ENCODE measurements at places on chromosomes 12 and 14.

DNA sequence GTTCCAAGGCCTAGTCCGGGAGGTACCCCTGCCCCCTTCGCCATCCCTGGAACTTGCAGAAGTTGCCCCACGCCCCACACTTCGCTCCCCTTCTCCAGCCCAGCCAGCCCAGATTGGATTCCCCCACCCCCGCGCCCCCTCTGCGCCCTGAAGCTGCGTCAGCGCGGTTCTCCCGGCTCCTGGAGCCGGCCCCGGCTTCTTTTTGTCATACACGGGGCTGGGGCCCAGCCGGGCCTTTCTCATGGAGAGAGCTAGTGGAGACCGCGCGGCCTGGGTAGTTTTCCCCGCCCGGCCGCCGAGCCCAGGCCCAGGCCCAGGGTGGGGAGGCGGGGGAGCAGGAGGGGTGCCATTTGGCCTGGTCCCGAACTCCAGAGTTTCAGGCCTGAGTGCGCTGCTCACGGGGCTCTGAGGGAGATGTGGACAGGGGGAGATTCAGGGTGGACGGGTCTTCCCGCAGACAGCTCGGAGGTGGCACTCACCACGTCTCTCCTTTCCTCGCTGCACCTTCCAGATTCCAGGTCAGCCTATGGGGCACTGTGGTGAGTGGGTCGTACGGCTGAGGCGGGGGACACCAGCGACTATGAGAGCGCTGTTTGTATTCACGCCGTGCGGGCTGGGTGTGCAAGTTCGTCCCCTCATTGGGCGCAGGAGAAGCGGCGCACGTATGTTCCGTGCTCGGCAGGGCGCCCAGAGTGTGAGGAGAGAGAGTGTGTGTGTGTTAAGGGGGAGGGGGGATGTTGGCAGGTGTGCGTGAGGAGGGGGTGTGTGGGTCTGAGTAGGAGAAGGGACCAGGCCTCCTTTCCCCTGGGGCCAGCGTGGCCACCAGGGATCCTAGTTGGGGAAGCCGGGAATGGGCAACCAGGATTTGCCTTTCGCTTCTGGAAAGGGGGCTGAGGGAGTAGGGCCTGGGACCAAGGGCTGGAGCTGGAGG is 785 bp upstream of the LHX5 start:
- no peak for DNase-seq

DNA sequence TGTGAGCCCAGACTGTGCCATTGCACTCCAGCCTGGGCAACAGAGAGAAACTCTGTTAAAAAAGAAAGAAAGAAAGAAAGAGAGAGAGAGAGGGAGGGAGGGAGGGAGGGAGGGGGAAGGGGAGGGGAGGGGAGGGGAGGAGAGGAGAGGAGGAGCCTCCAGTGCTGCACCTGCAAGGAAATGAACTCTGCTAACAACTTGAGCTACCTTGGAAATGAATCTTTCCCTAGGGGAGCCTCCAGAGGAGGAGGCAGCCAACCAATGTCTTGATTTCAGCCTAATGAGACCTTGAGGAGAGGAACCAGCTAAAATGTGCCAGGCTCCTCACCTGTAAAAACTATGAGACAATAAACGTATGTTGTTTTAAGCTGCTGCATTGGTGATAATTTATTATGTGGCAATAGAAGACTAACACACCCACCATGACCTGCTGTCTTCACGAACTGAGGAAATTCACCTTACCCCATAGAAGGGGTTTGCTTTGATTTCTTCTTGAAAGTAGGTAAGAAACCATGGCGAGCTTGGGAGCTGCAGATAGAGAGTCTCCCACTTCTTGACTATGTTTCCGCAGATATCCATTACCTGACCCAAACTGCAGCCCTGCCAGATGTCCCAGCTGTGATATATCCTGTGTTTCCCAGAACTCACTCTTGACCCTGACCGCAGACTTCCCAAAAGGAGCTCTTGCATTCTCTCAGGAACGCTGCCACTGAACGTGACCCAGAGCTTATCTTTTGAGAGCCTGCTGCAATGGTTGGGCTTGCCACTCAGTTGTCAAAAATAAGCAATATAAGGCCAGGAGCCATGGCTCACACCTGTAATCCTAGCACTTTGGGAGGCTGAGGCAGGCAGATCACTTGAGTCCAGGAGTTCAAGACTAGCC is 31.5 kb upstream of the TMPO start:
- no peak for DNase-seq

GRCh38 chr12:13376610-13377373 is 180.3 kb downstream of the EMP1 start:
- DNase-seq: no peak

- no peak for DNase-seq
Measured at GRCh38 chr12:49636979-49637755, 13.8 kb downstream of the PRPF40B start.

- DNase-seq: no peak
Measured at GRCh38 chr14:89491711-89492381, 74.8 kb upstream of the FOXN3 start.

- no peak for DNase-seq
Measured at GRCh38 chr14:21016413-21017190, 8.3 kb downstream of the NDRG2 start.

- no peak for DNase-seq
Measured at GRCh38 chr12:106271575-106272505, 24.0 kb upstream of the CKAP4 start.

DNA sequence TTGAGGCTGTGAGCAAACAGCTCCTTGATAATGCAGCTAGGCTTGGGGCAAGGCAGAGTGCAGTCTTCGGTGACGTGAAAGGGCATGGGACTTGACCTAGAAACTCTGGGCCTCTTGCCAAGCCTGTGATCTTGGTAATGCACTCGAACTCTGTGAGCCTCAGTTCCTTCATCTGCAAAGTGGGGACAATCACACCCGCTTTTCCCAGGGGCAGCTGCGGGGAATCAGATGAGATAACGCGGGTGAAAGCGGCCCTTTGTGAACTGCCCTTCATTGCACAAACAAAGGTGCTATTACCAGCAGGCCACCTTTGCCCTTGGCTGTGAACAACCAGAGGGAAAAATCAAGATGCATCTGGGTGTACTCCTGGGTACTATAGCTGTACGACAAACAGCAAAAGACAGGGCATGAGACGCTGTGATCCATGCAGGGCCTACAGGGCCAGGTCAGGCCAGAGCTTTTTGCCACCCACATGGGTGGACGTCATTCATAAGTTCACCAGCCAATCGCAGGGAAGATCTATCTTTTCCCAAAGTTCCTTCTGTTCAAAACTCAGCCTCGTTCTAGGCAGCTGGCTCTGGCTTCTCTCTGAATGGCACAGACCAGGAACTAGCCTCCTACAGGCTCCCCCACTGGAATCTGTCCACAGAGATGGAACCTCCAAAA is 3.2 kb downstream of the MSI1 start:
- no peak for DNase-seq

- no peak for DNase-seq
Measured at GRCh38 chr14:64569138-64569631, 19.4 kb downstream of the PPP1R36 start.

GRCh38 chr12:68317047-68317667 is 15.0 kb downstream of the MDM1 start:
- DNase-seq: no peak

GRCh38 chr12:15276088-15276698 is 46.1 kb upstream of the PTPRO start:
- no peak for DNase-seq

GRCh38 chr14:79136071-79137044 is 966.2 kb downstream of the NRXN3 start:
- DNase-seq: no peak

DNA sequence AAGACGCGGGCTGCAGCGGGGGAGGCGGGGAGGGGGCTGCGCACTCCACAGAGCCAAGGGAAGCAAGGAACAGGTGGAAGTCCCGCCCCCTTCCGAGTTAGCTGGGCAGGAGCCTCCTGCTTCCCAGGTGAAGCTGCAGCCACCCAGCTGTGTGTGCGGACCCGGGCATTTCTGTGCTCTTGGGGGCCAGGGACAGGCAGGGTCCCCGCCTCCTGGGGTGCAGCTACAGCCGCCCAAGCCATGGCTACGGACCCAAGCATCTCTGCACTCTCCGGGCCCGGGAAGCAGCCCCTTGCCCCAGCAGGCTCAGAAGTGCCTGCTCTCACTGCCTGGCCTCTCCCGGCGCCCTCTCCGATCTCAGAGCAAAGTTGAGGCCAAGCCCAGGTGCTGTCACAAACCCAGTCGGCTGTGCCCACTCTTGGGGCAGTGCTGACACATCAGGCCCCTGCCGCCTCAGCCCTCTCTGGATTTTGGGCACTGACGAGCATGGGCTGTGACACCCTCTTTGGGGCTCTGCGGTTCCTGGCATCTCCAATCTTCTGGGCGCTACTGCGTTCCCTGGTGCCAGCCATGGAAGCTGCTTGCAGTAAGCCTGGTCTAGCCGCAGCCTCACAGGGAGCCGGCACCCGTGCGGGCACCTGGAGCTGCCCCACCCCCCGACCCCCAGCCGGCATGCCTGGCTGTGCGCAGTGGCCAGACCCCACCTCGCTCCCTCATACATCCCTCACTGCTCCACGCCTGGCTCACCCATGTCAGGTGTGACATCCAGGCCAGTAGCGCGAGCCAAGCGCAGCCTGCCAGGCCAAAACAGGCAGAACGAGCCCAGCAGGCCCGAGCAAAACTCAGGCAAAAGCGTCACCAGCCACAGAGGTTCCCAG is 8.5 kb upstream of the MGAT4C start:
- no peak for DNase-seq

DNA sequence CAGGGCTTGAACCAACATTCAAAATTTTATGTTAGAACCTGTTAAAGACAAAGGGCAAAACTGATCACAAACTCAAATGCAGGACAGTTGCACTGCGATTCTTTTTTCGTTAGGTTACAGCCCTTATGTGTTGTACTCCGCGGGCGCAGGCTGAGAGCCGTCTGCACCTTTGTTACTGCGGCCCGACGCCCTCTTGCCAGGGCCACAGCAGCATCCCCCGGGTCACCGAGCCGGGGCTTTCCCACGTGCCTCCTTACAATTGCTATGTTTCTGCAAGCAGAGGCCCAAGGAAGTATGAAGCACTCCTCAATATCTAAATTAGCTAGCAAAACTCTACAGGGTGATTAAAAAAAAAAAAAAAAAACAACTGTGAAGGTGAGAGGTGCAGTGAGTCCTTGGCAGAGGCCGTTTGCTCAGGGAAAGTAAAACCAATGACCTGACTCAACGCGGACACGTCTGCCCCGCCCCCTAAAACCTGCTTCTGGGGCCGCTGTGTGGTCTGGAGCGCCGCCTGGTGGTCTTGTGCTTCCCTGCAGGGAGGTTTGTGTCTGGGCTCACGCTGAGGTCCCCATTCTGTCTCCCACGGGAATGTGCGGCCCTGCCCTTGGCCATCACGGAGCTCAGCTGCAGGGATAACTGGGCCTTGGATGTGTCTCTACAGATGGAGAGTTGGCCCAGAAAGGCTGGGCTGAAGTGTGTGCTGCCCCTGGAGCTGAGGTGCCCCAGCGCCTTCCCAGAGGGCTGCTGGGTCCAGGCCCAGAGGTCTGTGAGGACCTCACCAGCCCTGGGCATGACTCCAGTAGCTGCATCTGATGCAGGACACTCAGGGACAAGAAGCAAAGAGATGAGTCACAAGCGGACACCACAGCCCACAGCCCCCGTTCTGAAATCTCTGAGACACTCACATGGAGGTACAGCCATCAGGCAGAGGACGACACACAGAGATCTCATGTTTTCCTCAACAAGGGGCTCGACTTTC is 418.5 kb downstream of the TMEM121 start:
- DNase-seq: peak; percentile 33

GRCh38 chr12:104643819-104644669 is 187.3 kb downstream of the CHST11 start:
- DNase-seq: no peak

DNA sequence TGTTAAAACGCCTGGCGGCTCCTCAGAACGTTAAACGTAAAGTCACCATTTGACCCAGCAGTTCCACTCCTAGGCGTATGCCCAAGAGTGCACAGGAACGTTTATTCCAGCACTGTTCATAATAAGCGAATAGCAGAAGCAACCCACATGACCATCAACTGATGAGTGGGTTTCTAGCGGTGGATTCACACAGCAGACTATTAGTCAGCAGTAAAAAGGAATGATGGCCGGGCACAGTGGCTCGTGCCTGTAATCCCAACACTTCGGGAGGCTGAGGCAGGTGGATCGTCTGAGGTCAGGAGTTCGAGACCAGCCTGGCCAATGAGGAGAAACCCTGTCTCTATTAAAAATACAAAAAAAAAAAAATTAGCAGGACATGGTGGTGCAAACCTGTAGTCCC is 22.4 kb upstream of the FBRSL1 start:
- DNase-seq: no peak

DNA sequence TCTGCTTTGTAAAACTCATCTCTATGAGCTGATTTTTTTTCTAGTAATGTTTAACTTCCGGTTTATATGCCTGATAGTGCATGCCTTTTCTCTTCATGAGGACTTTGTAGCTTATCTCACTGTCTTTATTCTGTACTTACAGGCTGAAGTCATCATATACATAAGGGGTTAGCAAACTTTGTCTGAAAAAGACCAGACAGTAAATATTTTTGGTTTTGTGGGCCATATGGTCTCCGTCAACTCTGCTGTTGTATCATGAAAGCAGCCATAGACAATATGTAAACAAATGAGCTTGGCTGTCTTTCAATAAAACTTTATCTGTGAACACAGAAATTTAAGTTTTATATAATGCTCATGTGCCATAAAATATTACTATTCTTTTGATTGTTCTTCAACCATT is 172.1 kb downstream of the GXYLT1 start:
- no peak for DNase-seq

- no peak for DNase-seq
Measured at GRCh38 chr14:102012336-102012735, 48.0 kb downstream of the DYNC1H1 start.

DNA sequence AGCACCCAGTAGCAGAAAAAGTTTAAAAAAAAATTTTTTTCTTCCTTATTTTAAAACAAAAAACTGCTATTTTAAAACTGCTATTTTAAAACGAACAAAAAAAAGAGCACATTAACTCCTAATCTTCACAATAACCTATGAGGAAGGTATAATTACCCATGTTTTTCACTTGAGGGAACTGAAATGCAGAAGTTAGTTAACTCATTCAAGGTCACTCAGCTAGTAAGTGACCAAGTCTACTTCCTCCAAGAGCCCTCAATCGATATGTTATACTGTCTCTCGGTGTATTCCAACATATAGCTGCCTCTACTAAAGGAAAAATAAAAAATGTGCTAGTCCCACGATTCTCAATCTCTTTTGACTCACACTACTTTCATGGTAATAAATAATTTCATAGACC is 7.8 kb downstream of the RPAP3 start:
- DNase-seq: no peak

DNA sequence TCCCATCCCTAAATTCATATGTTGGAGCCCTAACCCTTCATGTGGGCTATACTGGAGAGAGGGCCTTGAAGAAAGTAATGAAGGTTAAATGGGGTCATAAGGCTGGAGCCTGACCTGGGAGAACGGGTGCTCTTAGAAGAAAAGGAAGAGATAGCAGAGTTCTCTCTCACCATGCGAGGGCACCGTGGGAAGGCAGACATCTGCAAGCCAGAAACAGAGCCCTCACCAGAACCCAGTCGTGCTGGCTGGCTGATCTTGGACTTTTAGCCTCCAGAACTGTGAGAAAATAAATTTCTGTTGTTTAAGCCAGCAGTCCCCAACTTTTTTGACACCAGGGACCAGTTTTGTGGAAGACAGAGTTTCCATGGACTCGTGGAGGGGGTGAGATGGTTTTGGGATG is 149.3 kb downstream of the ATP23 start:
- DNase-seq: no peak

GRCh38 chr14:75987201-75987970 is 1.8 kb downstream of the IFT43 start:
- no peak for DNase-seq

GRCh38 chr12:72612171-72612570 is 340.0 kb downstream of the TRHDE start:
- DNase-seq: no peak

- no peak for DNase-seq
Measured at GRCh38 chr14:91613459-91614112, 103.5 kb upstream of the PPP4R3A start.

GRCh38 chr12:82474798-82475184 is 116.5 kb downstream of the METTL25 start:
- no peak for DNase-seq

Data from stimulated activated CD4-positive, alpha-beta T cell treated with anti-CD3 and anti-CD28 coated beads, Interleukin-1b, Interleukin-23, amount 100 ng/mL, for 1 hour (primary cell).